SK-N-SH (cell line): ENCODE measurements at places on chromosomes 4 and X. TPM values are rescaled to one million over a fixed set of nuclear protein-coding genes. Genes with fewer than 3 reads are reported as not detected.

VCX3A gene
- polyA plus RNA-seq = not detected in 2 replicates

LRIT3 gene
- polyA plus RNA-seq = 0.02 TPM in 1 of 2 replicates, not detected in the other

DNA sequence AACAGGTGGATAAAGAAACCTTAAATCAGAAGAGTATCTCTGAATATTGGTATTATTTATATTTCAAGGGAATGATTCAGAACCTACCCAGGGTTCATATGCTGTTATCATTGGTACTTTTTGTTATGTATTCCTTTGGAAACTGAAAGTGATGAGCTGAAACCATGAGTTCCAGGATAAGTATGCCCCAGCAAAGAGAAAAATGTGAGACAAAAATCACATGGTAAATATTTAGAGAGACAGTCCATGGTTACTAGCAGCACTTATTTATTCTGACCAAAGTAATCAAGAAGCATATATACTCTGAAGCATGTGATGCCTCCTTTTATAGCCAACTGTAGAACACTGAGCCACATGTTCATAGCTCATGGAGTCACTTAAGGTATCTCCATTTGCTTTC is 277.7 kb downstream of the ARAP2 start:
- no peaks in the 10 kb centered on the region for H3K27me3 ChIP-seq
- H3K4me1 ChIP-seq = no peaks in the 10 kb centered on the region
- H3K36me3 ChIP-seq = no peaks in the 10 kb centered on the region
- no peak for DNase-seq
- no peak overlapping the region for H3K27ac ChIP-seq

DNA sequence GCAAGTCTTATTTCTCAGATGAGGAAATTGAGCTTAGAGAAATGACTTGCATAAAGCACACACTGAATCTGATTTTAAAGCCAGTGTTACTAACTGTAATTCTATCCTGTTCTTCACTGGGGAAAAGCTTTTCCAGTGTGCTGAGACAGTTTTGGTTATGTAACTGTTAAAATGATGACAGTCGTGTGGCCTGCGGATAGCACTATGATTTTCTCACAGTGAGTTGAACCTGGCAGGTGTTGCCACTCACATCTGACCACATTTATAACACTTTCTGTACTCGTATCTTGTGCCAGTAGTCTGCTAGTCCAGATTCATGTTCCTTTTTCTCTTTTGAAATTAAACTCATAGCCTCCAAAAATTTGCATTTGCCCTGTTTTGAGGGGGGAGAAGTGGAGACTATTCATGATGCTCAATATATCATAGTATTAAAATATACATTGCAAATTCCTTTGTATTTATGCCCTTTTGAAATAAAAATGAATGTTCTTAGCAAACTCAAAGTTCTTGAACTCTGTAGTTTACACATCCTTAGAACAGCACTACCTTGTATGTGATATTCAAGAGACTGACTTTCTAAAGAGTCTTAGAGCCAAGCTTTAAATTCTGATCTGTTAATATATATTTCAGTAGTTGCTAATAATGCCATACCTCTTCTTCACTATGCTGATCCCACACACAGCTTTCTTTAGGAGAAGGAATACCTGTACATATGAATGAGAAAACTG is 132.3 kb downstream of the PDLIM5 start:
- H3K4me3 ChIP-seq = no peak overlapping the region
- no peak overlapping the region for H3K27ac ChIP-seq
- H3K36me3 ChIP-seq = no peaks in the 10 kb centered on the region
- no peak for DNase-seq

DNA sequence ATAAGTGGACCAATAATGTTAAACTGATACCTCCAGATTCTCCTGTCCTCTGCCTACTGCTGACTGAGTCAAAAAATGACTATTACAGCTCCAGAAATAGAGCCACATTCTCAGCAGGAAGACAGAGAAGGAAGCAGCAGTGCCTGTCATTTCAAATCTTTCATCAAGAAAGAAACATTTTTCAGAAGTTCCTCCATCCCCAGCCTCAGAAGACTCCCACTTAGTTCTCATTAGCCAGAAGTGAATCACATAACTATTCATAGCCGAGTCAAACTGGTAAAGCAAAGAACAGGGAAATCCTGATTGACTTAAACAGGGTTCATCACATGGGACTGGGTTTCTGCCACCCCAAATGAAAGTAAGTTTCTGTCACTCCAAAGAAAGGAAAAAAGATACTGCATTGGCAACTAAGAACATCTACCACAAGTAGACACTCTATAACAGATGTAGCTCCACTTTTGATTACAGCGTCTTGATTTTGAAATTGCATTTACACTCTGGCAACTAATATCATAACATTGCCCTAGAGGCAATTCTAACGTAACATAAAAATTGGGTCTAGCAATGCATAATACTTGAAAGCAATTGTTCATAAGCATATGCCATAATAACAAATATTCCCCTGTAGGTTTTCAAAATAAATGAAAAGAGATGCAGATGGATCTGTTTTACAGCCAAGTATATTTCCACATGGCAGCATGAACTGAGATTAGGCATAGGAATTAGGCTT is 599.8 kb downstream of the GALNTL6 start:
- peak overlapping the region; percentile 53 for H3K27ac ChIP-seq
- H3K27me3 ChIP-seq = no peaks in the 10 kb centered on the region
- no peak for DNase-seq

- no peak for DNase-seq
- H3K4me3 ChIP-seq = no peak overlapping the region
- H3K4me1 ChIP-seq = no peaks in the 10 kb centered on the region
- H3K36me3 ChIP-seq = no peaks in the 10 kb centered on the region
- peak overlapping the region; percentile 99 for H3K27ac ChIP-seq
These were observed 515.1 kb upstream of the DIPK2B start for GRCh38 chrX:45715748-45716147.

- no peak overlapping the region for H3K27ac ChIP-seq
- DNase-seq = no peak
- H3K4me1 ChIP-seq = peaks cover 17% of the 10 kb centered on the region; the same call in 1 of the 2 replicates
- 0 out of 2 replicates have a peak, but pooled peaks cover 2% of the 10 kb centered on the region for H3K36me3 ChIP-seq
- no peak overlapping the region for H3K4me3 ChIP-seq
- no peaks in the 10 kb centered on the region for H3K27me3 ChIP-seq
These were observed 202.2 kb downstream of the RAPGEF2 start for GRCh38 chr4:159305129-159305528.
